Skeletal muscle cell (primary cell): ENCODE measurements at places on chromosomes 12 and 14.

DNA sequence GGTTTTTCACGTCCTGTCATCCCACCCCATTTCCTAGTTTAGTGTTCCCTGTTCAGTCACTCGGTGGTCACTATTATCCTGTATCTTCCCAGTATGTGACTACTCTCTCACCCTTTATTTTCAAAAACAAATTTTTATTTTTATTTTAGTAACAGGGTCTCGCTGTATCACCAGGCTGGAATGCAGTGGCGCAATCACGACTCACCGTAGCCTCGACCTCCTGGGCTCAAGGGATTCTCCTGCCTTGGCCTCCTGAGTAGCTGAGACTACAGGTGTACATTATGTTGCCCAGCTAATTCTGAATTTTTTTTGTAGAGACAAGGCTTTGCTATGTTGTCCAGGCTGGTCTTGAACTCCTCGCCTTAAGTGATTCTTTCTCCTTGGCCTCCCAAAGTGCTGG is 20.1 kb upstream of the PRICKLE1 start:
- DNase-seq = no peak

DNA sequence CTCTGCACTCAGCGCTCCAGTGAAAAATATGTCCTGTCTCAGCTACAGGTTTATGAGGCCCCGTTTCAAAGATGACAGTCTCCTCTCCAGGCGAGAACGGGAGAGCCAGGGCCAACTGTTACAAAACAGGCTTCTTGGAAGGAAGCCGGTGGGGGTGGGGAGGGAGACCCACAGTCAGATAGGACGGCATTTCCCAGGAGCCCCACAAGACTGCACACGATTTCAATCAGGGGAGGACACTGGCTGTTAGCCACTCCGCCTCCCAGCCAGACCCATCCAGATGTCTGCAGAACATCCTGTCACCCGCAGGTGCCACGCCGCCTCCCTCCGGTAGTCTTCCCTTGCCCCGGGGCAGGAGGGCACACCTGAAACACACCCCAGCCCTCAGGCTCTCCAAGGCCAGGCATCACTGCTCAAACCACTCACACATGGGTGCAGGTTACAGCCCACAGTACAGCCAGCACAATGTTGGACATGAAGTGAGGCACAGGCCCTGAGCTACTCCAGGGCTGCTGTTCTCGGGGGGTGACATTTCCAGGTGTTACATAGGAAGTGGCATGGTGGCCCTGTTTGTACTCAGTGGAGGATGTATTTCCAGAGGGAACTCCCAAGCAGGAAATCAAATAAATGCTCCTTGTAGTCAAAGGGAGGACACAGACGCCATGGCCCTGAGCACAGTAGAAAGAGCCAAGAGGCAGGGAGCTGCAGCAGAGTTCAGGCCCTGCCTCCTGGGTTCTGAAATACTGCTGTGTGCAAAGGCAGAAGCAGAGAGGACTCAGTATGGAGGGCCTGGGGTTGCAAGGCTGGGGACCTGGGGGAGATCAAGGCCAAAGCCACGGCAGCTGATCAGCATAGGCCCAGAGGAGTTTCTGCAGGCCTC is 138.1 kb downstream of the BCL11B start:
- no peak for DNase-seq

GRCh38 chr12:18496156-18496555 is 234.8 kb downstream of the PIK3C2G start:
- no peak for DNase-seq

GRCh38 chr14:106488291-106488690 is 961.9 kb downstream of the TMEM121 start:
- DNase-seq = no peak

DNA sequence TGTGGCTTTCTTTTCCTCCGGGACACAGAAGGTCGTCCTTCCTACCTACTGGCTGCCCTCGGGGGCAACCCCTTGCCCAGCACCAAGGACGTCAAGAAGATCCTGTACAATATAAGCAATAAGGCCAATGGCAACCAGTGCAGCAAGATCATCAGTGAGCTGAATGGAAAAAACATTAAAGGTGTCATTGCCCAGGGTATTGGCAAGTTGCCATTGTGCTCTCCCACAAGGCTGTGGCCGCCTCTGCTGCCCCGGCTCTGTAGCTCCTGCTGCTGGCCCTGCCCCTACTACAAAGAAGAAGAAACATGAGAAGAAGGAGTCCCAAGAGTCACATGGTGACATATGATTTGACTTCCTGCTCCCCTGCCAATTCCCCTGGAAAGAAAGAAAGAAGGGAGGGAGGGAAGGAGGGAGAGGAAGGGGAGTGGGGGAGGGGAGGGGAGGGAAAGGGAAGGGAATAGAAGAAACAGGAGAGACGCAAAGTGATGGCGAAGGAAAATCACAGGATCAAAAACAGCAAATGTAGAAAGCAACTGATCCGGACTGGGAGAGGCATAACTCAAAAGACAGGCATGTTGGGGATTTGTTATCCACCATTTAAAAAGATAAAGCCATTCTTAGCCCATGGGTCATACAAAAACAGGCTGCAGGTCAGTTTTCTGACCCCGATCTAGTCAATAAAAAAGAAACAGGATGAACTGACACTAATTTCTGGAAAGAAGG is 61.3 kb upstream of the RESF1 start:
- DNase-seq = no peak

GRCh38 chr12:90010089-90010488 is 301.5 kb upstream of the ATP2B1 start:
- DNase-seq = no peak

DNA sequence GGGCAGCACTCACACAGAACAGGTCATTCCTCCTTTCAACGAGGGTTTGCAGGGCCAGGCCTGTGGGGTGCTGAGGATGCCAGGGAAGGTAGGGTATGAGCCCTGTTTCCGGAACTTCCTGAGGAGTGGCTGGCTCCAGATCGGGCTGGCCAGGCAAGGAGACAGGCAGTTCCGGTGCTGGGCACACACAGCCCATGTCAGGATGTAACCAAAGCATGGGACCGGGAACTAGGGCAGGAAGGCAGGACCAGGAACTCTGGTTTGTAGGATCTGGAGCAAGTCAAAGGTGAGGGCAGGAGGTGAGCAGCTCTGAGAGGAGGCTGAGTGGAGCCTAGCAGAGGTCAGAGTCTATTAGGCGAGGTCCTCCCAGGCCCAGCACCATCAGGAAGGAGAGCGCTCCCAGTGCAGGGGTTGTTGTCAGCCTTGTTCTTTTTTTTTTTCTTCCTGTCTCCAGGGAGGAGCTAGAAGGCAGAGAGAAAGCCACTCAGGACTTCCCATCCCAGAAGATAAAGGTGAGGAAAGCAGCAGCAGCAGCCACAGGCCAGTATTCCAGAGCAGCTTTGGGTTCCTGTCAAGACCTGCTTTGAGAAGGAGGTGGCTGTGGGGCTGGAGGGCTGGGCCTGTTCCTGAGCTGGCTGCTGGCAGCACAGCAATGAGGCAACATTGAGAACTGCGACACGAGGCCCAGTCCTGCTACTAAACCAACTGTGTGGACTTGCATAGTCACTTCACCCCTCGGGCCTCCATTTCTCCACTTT is 49.0 kb upstream of the PTGR2 start:
- DNase-seq = no peak

- peak; percentile 26 for DNase-seq
Observed at GRCh38 chr12:71763677-71764379, 9.2 kb downstream of the RAB21 start.

GRCh38 chr12:102939670-102940222 is 17.7 kb upstream of the ASCL1 start:
- no peak for DNase-seq

- DNase-seq = no peak
Observed at GRCh38 chr12:120381752-120382419, 12.9 kb upstream of the MSI1 start.

DNA sequence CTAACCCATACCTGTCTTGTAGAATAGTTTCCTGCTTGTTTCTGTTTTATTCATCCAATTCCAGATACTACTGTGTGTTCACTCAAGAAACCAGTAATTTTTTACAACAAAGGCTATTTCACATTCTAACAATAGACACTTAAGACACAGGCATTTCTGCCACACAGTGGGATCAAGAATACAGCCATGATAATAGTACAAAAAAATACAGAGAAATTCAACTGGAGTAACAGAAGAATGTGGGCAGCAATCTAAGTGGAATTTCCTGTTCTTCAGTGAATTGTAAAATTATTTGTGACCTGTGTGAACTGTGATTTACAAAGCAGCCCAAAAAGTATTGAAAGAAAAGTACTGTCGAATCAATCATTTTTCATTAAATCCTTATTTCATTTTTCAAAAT is 282.9 kb downstream of the CCER1 start:
- no peak for DNase-seq

DNA sequence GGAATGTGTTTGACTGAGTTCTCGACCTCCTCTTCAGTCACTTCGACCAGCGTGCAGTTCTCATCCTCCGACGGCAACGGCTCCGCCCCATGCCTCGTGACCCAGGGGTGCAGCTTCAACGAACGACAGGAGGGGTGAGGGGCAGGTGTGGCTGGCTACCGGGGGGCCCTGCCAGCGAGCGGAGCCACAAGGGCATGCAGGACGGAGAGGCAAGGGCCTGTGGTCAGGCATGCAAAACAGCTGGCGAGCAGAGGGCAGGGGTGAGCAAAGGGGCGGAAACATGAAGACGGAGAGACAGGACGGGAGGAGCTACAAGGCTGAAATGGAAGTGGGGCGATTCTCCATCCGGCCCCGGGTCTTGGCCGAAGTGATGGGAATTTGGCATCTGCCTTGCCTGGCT is 38.7 kb downstream of the P2RX4 start:
- no peak for DNase-seq

GRCh38 chr14:93962701-93963601 is 13.4 kb downstream of the ASB2 start:
- no peak for DNase-seq

DNA sequence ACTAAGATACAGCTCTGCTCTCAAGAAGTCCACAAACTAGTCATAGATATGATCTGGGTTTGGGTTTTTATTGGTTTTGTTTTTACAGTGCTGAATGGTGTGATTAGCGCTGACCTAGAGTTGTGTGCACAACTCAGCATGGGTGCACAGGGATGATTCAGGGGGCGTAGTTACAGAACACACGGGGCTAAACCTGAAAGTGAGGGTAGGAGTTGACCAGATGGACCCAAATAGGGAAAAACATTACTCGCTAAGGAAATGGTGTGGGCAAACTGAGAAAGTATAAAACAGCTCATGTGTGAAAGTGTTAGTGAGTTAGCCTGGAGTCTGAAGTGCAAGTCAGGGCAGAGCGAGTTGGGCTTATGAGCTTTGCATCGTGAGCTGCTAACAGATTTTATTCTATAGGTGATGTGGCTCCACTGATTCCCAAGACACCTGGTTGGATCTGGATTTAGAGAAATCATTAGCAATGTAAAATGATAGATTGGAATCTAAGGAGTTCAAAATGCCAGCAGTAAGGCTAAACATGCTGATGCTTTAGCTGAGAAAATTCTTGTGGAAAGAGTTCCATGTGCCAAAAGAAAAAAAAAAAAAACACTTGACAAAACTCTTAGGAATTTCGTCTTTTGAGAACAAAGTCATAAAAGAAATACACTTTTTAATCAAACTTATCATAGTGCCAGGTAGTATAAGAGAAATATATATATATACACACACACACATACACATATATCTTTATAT is 134.9 kb downstream of the SLC5A8 start:
- DNase-seq = no peak

DNA sequence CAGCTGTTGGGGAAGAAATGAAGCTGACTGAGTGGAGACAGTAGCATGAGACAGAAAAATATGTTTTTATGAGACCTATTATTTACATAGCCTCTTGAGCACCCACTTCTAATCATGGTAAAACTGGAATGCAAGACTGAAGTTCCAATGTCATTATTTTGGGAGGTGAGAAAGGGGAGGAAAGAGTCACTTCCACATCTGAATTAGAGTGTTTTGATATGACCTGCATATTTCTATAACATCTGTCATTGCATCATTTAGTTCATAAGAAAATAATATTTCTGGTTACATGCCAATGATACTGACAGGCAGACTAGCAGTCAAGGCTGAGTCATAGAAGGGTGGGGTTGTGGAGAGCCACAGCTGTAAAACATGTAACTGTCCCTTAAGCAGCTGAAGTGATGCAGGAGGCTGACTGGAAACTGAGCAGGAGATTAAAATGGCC is 26.7 kb downstream of the NTN4 start:
- peak; percentile 59 for DNase-seq

DNA sequence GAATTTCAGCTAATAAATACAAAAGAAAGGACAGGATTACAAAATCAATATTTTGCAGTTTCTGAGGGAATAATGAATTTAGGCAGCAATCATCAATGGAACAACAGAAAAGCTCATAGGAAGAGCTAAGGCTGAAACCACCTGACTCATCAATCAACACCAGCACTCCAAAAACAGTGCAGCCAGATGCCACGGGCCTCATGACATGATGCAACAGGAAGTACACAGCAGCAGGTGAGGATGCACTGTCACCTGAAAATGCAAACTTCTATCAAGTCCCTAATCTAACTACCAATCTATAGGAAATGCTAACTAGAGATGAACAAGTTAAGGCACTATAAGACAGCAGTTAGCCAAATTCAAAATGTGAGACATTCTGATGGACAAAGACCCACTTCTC is 21.7 kb downstream of the GNS start:
- DNase-seq = no peak

DNA sequence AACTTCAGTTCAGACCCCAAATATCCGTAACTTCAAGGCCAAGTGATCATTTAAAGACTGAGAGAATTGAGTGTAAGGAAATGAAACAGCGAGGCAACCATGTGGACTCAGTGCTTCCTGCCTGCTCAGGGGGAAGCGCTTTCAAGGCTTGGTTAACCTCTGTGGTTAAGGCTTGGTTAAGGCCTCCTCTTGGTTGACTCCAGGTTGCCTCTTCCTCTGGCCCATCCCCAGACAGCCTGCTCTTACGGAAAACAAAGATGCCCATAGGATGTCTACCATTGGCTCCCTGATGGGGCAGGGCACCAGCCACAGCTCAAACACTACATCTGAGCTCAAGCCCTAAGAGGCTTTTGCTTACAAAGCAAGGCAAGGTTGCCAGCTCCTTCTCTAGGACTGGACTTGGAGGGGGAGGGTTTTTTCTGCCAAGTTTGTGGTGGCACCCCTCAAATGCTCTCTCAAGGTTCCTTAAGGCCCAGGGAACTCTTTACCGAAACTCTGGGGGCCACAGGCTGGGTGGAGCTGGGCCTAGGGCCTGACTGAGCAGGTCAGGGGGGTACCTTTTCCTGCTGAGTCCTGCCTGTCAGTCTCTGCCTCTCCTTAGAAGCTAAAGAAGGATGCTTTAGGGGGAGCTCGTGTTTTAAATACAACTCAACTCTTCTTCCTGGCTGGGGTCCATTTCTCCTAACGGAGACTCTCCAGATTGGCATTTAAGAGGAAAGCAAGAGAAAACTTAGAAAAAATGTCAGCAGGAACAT is 13.7 kb downstream of the COL2A1 start:
- DNase-seq = no peak

GRCh38 chr14:78022059-78022458 is 148.1 kb upstream of the NRXN3 start:
- no peak for DNase-seq

DNA sequence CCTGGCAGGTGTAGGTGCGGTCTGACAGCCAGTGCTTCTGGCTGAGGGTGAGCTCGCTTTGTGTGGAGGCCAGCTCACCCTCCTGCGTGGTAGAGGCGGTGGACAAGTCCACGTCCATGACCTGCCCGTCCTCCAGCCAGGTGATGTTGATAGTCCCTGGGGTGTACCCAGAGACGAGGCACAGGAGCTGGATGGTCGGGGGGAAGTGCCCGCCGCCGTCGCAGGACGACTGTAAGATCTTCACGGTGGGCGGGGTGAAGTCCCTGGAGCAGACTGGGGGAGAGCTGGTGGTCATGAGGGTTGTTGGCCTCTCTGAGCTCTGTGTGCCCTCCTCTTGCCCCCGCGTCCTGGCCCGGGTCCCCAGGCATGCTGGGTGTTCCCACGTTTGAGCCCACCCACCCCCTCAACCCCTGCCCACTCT is 74.6 kb downstream of the TMEM121 start:
- no peak for DNase-seq

- no peak for DNase-seq
Observed at GRCh38 chr12:50927356-50927755, 25.0 kb upstream of the HIGD1C start.
